ENCODE measurements at places on chromosomes 6 and 20.

- DNase-seq = peak; percentile 32
These were observed 26.4 kb upstream of the ADGRG6 start for GRCh38 chr6:142275236-142276006.

- DNase-seq = no peak
These were observed 411.7 kb upstream of the SOX4 start for GRCh38 chr6:21181866-21182265.

DNA sequence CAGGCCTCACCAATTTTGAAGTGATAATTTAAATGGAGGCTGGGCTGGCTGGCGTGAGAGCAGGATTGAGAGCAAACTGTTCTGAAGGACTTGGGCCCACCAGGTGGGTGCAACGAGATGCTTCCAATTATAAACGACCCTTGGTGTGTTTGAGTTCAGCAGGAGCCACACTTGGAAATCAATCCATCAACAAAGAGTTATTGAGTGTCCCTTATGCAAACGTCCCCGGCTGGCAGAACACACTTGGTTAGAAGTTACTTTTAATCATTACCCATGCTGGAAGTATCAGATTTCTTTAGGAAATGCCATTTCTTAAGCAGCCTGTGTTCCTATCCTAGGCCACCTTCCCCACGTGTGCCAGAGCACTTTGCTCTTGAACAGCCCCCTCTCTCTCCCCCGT, 37.8 kb upstream of the ZNF831 start:
- no peak for DNase-seq

DNA sequence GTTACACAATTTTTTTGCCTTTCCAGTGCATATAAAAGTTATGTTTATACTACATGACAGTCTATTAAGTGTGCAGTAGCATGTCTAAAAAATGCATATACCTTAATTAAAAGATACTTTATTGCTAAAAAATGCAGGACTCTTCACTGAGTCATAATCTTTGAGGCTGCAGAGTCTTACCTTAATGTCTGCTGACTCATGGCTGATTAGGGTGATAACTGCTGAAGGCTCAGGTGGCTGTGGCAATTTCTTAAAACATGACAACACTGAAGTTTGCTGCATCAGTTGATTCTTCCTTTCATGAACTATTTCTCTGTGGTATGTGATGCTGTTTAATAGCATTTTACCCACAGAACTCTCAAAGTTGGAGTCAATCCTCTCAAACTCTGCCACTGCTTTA, 19.1 kb downstream of the ZSCAN23 start:
- DNase-seq = no peak

DNA sequence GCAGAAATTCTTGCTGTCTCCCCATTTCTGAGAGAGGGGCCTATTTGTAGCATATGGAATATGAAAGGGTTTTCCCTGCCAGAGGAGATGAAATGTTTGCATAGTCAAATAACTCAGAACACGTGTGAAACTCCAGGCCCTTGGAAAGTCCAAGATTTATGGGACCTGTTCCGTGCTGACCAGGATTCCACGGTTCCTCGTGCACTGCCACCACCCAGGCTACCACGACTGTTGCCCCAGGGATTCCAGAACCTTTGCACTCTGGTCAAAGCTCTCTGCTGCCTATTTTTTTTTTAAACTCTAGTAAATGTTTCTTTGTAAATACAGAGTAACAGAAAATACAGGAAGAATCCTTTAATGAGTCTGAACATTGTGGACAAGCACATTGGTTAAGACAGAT, 35.0 kb downstream of the MYLK4 start:
- DNase-seq = no peak

GRCh38 chr6:121506761-121507754, 71.6 kb downstream of the GJA1 start:
- DNase-seq = peak; percentile 42

DNA sequence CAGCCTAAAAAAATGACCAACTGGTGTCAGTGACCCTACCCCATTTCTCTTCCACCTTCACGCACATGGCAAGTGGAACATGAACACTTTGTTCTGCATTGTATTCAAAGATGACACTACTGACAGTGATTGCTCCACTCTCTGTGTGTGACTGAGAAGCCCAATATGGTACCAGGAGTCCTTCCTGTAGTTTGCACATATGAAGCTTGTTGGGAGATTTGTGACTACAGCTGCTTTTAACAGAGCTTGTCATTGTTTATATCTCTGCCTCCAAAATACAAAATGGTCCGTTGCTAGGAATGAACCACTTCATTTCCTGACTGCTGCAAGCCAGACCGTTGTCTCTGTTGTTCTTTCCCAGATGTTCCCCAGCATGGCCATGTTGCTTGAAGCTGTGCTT, 140.3 kb upstream of the TCF21 start:
- DNase-seq = no peak

DNA sequence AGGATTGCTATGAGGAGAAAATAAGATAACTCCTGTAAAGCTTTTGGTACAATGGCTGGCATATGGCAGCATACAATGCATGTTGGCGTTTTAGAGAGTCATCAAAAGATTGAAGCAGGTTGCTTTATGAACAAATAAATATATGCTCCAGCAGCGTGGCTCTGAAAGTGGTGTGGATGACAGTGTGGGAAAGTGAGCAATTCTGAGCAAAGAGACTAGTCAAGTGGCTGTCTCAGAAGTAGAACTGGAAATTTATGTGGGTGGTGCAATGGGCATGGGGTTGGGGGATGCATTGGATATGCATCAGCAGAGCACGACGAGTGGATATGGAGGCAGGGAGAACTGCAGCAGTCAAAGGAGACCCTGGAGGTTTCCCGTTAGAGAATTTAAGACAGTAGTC, 66.2 kb upstream of the PHACTR2 start:
- no peak for DNase-seq

DNA sequence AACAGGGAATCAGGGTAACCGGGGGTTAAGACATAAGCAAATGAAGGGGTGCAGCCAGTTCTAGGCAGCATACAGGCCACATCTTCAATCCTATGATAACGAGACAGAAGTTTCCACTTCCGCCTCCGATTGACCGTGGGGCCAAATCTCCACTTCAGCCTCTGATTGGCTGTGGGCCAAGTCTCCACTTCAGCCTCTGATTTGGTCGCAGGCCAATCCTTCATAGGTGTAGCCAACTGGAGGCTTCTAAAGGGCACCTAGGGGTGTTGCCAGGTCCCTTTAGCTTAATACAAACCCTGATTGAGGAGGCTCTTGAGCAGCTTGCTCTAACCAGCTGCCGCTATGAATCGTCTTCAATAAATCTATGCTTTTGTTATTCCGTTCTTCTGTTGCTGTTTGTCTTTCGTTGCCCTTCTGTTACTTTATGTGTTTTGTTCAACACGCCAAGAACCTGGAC, 2.1 kb upstream of the ERGIC3 start:
- no peak for DNase-seq

- no peak for DNase-seq
These were observed 54.8 kb upstream of the MBOAT1 start for GRCh38 chr6:20266851-20267608.

- no peak for DNase-seq
These were observed 113.2 kb downstream of the MAFB start for GRCh38 chr20:40575851-40576250.

GRCh38 chr6:129211626-129212025, 328.7 kb downstream of the LAMA2 start:
- no peak for DNase-seq

DNA sequence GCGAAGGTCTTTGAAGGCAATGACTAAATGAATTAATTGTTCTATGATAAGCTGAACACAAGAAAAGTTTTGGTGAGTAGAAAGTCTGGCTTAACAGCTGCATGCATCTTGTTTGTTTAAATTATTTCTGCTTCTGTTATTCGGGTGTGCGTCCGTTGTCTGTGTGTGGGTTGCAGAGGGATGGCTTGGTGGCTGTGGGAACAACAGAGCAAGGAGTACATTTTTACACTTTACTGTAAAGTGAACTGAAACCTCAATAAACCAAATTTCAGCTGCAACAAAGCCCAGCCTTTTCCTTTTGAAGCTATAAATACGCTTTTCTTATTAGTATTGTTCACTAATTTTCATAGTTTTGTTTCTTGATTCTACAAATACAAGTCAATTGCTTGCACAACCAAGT, 3.5 kb upstream of the LAMP5 start:
- no peak for DNase-seq

DNA sequence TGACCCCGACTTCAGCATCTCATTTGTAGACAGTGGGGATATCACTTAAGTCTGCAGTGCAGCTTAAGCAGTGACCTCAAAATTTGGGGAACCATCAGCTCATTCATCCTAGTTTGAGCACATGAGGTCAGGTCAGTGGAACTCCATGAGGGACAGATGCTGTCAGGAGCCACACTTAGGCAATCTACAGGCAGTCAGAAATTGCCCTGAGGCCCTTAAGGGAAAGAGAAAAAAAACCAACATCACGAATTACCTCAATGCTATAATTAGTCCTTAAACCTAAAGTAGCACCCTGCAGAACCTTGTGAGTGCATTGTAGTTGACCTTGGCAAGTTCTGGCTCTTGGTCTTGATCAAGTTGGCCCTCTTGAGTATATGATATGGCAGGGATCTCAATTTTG, 21.1 kb downstream of the TMEM74B start:
- DNase-seq = no peak

- DNase-seq = no peak
These were observed 24.0 kb downstream of the SDCBP2 start for GRCh38 chr20:1304710-1305515.

- no peak for DNase-seq
These were observed 152.1 kb downstream of the SAMD5 start for GRCh38 chr6:147660334-147661311.

- no peak for DNase-seq
These were observed 21.2 kb upstream of the MEP1A start for GRCh38 chr6:46772016-46772415.

DNA sequence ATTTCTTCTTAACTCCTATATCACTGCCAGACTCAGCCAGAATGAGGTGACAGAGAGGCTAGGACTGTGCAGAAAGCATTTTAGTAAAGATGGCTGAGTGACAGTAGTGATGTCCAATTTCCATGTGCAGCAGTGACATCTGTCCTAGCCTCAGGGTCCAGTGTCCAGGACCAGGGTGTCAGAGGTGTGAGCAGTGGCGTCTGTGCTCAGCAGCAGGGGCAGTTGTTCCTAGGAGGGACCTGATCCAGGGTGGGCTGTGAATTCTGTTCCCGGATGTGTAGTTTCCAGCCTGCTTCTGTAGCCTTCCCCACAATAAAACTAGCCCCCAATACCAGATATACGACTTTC, 6.0 kb downstream of the HLA-B start:
- DNase-seq = no peak

- no peak for DNase-seq
These were observed 10.1 kb downstream of the EZR start for GRCh38 chr6:158808941-158809678.

DNA sequence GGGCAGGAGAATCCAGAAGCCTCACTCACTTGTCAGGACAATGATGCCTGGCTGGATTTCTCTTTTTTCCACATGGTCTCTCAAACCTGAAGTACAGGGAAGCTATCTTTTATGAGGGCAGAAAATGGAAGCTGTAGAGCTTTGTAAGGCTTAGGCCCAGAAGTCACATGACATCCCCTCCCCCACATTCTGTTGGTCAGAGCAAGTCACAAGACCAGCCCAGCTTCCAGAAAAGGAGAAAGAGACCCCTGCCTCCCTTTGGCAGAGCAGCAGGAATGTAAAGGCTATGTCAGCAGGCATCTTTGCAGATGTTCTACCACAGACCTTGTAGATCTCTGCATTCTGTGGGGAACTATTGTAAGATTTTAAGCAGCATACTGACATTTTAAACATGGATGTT, 245.5 kb downstream of the SLC35F1 start:
- no peak for DNase-seq

- peak; percentile 47 for DNase-seq
These were observed 312.5 kb downstream of the EYA4 start for GRCh38 chr6:133553652-133554051.

Data from fibroblast of skin of right quadriceps (primary cell).